ENCODE measurements at places on chromosomes 12 and 14.

DNA sequence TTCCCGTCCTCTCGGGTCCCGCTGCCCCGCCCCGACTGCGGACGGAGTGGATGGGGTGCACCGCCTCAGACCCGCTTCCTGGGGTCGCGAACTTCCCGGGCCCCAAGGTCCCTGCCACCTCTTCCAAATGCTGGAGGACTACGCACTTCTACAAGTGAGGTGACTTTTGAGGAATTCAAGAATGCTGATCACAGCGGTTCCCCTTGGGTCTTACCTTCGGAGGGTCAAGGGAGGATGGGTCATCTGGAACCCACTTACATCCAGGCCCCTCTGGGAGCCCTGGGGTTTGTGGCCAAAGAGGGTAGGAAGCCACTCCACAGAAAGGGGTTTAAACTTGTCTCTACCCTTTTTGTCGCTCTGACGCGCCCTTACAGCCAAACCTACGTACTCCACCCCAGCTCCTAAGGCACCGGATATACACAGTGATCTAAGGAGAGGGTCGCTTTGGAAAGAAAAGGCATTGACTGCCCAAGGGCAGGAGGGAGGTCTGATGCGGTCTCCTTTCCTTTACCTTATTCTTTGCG, 532 bp upstream of the PRKD1 start:
- peak; percentile 58 for DNase-seq

GRCh38 chr12:128810182-128811127, 13.3 kb downstream of the SLC15A4 start:
- no peak for DNase-seq

DNA sequence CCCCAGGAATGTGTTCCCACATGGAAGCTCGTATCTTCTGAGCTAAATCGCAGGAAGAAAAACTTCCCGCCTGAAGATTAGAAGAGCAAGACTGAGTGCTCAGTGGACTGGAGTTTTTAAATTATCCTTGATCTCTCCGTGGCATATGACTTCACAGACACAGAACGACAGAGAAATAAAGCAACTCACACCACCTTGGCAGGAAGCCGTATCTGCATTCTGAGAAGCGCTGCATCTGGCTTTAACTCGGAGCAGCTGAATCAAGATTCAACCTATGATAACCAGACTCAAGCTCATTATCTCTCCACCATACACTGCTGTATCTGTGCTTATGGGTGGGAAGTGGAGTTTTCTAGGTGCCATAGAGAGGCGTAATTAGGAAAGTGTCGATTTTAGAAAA, 1482.7 kb downstream of the AACS start:
- DNase-seq = no peak

DNA sequence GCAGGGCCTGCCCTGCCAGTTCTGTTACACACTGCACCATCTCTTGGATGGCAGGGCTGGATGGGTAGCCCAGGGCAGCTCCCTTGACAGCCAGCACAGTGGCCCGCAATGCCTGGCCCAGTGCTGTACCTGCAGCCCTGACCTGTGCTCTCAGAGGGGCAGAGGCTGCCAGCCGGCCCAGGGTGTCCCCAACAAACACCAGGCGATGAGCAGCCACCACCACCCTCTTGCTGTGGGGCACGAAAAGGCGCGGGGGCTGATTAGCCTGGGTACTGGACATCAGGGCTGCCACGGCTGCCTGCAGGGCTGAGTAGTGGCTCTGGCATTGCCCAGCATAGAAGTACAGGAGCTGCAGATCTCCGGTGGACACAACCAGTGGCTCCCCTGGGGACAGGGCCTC, 4.6 kb upstream of the SLC22A17 start:
- no peak for DNase-seq

- DNase-seq = no peak
Measured at GRCh38 chr12:108916336-108916735, 36.4 kb downstream of the DAO start.

DNA sequence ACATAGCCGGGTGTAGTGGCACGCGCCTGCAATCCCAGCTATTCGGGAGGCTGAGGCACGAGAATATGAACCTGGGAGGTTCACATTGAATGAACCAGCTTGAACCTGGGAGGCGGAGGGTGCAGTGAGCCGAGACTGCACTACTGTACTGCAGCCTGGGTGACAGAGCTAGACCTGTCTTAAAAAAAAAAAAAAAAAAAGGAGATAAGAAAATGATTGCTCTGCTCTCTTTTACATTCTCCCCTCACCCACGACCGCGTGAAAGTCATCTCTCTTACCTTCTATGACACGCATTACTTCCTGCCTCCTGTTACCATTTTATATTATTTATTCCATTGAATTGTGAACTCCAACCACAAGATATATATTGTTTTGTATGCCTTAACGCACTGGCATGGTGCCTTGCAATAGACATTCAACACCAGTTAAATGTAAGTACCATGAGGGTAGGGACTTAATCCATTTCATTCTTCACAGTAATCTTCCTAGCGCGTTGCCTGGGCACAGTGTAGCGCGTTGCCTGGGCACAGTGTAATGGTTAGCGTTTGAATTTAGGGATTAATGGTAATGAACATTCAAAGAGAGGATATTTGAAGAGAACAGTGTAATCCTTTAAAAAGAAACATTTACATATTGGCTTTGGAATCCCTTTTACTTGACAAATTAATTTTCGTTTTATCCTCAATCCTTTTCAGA, 2.7 kb downstream of the RAP1B start:
- DNase-seq = no peak

GRCh38 chr12:81354327-81354932, 276.6 kb downstream of the ACSS3 start:
- DNase-seq = no peak

- DNase-seq = no peak
Measured at GRCh38 chr12:106220536-106220935, 27.3 kb downstream of the CKAP4 start.

DNA sequence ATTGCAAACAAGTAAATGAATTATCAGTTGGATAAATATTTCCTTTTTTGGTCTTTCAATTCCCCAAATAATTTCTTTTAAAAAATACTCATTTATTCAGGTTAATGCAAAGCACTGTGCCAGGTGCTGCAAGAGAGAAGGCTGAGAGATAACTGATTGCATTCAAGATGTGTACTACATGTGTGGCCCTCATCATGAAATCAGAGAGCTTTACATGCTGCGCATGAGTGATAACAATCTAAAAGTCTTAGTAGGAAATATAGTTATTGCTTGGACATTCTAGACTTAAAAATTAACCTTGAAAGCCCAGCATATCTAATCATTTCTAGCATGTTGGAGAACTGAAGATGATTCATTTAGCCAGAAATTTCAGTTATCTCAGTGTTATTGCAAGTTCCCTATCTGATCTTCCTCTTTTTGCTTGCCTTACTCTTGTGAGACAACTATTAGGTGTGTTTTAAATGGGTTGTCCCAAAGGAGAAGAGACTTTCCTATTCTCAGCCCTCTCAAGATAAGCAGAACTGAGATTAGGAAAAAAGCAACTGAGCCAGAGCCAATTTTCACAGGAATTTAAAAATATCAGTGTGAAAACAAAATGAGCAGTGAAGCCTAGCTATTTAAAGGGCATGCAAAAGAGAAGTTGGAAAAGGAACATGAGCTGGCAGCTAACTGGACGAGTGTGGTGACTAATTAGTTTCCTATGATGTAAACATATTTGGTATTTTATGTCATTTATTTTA, 60.9 kb downstream of the PLEKHA5 start:
- DNase-seq = no peak

DNA sequence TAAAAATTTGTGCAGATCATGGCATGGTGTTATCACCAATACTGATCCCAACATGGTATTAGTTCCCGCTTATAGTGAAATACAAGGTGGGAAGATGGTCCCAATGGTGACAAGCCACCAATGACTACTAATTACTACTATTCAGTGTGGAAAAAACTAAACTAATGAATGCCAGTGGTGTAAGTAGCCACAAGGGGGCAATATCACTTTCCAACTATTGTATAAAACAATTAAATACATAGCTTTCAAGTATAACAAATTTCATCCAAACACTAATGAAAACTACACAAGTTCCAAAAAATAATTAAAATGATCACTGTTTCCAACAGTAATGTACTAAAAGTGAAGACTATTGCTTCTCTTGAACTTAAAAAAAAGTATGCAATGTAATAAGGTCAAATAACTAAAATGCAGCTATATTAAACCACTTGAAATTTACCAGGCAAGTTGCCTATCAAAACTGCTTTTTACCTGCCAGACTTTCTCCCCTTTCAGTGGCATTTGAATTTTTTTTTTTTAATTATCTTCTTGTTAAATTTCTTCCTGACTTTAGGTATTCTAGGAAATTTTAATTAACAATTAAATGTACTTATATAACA, 58.0 kb downstream of the PAPLN start:
- peak; percentile 83 for DNase-seq

- DNase-seq = no peak
Measured at GRCh38 chr12:66014818-66015217, 115.7 kb downstream of the LLPH start.

- DNase-seq = no peak
Measured at GRCh38 chr12:83158613-83159207, 472.0 kb downstream of the TMTC2 start.

GRCh38 chr14:105554022-105554421, 27.6 kb downstream of the TMEM121 start:
- no peak for DNase-seq

GRCh38 chr14:39351708-39352107, 80.5 kb downstream of the FBXO33 start:
- DNase-seq = no peak

GRCh38 chr14:90512329-90512991, 115.6 kb downstream of the CALM1 start:
- DNase-seq = no peak

DNA sequence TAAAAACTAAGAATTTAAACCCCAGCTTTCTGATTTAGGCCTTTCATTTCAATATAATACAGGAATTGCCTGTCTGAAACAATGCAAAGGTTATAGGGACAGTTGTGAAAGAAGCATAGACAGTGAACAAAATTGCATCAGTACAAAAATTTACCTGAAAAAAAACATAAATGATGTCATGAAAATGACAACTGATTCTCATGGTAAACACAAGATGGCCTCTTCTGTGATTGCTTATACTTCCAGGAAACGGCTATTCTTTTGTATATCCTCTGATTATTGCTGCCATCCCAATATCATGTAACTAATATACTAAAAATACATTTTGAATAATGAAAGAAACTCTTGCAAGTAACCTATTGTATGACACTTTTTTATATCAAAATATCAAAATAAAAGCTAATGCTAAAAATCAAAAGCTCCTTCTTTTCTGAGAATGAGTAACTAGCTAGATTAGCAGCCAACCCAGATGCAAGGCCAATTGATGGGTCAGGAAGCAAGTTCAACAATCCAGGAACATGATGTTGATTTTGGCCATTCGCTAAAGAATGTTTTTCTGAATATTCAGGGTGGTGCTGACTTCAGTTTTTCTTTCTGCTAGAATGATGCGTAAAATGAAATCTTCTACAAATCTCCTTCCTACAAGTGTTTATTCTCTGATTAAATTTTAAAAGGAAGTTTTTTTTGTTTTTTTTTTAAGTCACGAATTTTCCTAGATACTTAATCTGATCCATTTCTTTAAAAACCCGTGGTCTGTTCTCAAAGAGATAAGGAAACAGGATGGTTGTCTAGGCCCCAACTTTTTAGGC, 83.6 kb downstream of the ALX1 start:
- DNase-seq = no peak

DNA sequence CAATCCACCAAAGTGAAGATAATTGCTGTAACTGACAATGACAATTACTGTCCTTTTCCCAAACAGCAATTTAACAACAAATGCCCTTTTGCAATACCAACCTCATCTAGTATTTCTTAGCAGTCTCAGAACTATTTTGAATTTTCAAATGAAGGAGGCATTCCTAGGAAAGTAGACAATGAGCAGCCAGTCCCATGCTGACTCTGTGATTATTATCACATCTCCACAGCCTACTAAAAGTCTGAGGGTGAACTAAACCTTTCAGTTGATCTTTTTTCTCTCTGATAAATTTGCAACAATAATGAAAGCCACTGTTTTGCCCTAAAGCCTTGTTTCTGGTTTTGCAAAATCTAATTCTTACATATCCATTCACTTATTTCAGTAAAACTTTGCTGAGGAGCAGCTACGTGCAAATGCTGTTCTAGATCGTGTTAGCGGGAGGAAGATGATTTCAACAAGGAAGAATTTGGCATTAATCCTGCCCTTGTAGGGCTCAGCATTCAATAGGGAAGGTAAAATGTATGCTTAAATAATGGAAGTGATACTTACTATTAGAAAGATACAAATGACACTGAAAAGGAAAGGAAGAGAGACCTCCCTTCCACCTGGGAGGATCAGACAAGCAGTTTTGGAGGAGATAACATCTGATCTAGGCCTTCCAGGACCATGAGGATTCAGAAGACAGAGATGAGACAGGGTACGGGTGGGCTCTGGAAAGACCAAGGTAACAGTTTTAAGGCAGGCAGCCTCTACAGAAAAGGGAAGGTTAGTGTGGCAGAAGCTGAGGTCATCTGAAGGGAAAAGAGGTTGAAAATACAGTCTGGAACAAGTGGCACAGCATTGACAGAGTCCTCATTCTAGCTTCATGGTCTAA, 47.4 kb downstream of the SLC38A1 start:
- DNase-seq = no peak

DNA sequence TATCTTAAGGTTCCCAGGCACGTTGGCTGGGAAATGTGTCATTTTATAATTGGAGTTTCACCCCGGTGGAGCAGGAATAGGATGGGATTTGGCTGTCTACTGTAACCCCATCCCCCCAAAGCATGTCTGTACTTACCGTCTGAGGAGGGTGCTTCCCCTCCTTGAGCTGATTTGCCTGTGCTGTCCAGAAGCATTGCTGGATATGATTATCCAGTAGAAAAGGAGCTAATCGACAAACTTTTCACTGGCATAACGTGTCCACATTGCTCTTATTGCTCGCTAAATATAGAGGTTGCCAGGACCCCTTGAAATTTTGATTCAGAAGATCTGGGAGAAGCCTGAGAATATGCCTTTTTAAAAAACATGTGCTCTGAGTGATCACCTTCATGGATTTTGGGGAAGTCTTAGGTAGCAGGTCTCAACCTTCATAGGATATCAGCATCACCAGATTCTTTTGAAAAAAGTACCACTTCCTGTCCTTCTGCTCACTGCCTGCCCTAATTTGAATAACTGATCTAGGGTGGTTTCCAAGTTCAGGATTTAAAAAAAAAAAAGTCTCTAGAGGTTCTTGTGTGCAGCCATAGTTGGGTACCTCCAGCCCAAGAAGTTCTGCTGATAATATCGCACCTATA, 80.4 kb upstream of the KCNA1 start:
- DNase-seq = no peak

DNA sequence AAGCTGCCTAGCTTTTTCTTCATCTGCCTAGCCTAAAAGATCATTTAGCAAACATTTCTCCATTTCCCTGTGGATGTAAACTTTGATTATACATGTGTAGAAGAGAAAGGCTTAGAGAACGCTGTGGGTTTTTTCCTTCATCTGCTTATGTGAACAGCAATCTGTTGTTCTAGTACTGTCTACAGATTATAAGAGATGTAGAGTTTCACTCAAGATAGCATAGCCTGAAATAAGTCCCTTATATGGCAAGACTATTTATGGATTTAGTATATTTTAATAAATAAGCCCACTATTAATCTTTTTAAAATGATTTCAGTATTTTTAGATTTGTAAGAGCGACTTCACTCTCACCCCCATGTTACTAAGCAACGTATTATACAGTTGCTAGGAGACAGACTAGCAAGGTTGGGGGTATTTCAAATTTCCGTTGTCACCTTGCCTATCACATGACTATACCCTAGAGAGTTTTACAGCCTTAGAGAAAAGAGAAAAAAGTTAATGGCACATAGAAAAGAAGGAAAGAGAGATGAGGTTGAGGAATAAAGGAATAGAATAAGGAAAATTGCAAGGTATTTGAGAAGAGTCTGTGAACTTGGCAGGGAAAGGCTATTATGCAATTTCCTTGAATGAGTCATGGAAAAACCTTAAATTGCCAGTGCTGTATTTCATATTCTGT, 12.2 kb upstream of the TUBA1A start:
- peak; percentile 72 for DNase-seq

GRCh38 chr14:51116682-51117081, 21.8 kb upstream of the TRIM9 start:
- no peak for DNase-seq

Data from GM23338 (cell line).